Posterior vena cava (tissue), 2 donors: ENCODE measurements at places on chromosomes 1 and 21. TPM values are rescaled to one million over a fixed set of nuclear protein-coding genes. Genes with fewer than 3 reads are reported as not detected.
A peak's percentile ranks its signal among the peaks of the same experiment; 100 is the strongest.

- peak; percentile 75 for DNase-seq
Observed at GRCh38 chr21:45615145-45615711, 28.3 kb upstream of the PCBP3 start.

DNA sequence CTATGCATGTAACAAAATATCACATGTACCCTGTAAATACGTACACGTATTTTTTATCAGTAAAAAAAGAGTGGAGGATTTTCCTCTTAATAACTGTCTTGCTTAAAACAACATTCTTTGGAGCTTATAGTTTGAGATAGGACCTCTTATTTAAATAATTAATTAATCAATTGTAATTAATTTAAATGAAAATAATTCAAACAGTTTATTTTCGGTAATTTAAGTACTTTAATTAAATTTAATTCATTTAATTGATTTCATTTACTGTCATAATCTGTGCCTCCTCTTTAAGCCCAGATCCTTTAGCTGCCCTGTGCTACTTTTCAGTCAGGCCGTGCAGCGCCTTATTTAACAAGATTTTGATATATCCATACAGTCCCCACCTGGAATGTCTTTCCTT lies 427.0 kb downstream of the HLX start:
- no peak for DNase-seq

DNA sequence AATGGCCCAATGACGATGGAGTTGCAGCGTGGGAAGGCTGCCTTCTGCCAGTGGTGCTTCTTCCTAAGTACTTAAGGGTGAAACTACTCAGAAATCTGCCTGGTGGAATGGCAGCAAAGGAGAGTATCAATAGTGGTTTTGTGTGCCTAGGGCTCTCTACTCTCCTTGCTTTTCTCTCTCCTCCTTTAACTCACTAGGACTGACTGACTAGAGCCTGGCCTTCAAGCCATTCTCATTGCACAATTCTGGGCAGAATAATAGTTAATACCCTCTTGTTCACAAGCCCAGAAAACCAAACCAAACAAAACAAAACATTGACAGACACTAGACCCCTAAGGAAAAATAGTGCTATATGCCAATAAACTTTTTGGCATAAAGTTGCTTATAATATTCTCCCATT lies 171.2 kb upstream of the PTGFR start:
- DNase-seq: no peak

GRCh38 chr1:71270394-71270915 lies 189.6 kb upstream of the ZRANB2 start:
- no peak for DNase-seq

DNA sequence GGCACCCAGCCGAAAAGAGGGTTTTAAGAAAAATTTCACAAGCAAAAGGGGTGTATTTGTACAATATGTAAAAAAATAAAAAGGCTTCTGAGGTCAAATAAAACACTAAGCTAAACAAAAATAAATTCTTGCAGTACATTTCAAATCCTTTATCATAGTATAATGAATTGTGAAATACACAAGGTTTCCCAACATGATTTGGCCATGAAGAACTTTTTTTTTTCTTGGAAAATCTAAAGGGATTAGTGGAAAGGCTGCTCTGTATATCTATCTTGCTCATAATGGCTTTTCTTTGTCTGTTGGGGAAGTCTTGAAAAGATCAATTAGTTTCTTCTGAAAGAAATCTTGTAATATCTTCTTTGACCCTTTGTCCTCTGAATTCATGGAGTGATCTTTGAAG lies 593.4 kb downstream of the PLPP3 start:
- no peak for DNase-seq

GRCh38 chr1:34278211-34278610 lies 101.5 kb downstream of the C1orf94 start:
- DNase-seq: no peak

GRCh38 chr1:40389871-40390560 lies 16.5 kb downstream of the SMAP2 start:
- no peak for DNase-seq

GRCh38 chr1:201937624-201938213 lies 8.6 kb downstream of the LMOD1 start:
- no peak for DNase-seq

DNA sequence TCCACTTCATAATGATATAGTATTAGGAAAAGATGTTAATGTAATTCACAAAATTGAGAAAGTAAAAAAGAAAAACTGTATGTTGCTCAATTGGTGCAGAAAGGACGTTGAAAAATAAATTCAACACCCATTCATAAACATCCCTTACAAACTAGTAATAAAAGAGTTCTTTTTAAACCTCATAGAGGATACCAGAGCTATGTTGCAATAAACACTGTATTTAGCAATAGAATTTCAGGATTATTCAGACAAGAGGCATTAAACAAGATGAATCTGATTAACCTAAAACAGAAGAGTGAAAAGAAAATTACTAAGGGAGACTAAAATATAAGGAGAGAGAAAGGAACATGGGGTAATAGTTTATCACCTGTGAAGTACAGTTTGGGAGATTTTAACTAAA lies 154.8 kb downstream of the NTPCR start:
- DNase-seq: no peak

GRCh38 chr21:26067836-26068594 lies 102.6 kb downstream of the APP start:
- DNase-seq: no peak

GRCh38 chr1:44489481-44489880 lies 84.4 kb downstream of the RNF220 start:
- no peak for DNase-seq

DNA sequence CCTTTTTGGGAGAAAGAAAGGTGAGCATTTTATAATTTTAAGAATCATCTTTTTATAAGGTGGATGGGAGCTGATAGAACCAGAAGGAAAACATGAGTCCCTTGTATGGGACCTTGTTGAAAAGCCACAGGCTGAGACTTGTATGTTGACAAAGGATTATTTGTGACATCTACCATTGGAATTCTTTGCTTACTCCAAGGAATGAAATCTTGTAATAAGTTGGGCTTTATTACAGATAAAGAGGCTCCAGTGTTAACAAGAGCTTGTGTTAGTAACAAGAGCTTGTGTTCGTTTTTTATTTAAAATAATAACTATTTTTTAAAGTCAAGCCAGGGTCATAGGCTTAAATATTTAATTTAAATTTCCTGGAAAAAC lies 201.1 kb upstream of the CHRM3 start:
- DNase-seq: no peak

- no peak for DNase-seq
Observed at GRCh38 chr1:68644504-68644903, 147.6 kb upstream of the DEPDC1 start.

DNA sequence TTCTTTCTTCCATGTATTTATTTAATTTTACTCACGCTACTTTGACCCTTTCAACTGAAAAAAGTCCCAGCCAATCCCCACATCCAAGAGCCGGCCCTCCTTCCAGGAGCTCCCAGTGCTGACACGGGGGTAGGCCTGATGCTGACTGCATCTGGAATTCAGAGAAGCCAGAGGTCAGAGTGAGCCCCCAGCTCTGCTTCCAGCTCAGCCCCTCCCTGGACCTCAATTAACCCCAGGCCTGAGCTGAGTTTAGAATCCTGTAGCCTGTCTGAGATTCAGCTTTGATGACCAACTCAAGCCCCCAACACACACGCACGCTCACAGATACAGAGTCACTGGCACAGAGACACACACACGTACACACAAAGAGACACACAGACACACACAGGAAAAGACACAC lies 247.9 kb downstream of the NPHP4 start:
- DNase-seq: peak; percentile 56

GRCh38 chr1:116329524-116330341 lies 43.3 kb upstream of the ATP1A1 start:
- no peak for DNase-seq

DNA sequence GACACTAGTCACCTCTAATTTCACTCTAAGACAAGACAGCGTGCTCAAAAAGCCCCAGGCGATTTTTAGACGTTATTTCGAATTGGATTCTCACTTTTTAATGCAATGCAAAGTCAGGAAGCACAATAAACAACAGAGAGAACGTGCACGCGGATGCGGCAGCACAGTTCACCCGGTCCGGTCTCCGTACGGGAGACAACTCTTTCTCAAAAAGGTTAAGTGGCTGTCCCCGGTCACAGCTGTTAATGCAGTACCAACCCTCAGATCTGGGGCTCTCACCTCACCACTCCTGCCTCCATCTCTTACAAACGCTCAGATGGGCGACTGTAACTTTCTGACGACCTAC lies 1.2 kb downstream of the HP1BP3 start:
- DNase-seq: no peak

GRCh38 chr1:162070094-162070748 lies 730 bp downstream of the NOS1AP start:
- no peak for DNase-seq

DNA sequence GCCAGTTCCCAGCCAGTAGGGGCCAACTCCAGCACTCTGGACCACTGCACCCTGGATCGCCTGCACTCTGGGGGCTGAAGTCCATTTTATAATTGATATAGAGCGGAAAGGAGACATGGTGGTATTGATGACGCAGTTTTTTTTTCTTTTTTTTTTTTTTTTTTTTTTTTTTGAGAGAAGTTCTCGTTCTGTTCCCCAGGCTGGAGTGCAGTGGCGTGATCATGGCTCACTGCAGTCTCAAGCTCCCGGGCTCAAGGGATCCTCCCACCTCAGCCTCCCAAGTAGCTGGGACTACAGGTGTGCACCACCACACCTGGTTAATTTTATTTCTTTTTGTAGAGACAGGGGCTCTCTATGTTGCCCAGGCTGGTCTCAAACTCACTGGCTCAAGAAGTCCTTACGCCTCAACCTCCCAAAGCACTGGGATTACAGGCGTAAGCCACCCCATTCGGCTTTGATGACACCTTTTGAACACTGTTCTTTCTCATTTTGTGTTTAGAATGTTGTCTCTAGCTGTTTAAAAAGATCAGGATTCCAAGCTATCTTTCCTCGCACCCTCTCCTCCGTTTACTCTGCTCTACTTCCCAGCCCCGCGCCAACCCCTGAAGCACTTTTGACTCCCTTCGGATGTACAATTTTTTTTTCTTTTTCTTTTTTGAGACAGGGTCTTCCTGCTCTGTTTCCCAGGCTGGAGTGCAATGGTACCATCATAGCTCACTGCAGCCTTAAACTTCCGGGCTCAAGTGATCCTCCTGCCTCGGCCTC lies 960 bp downstream of the MX2 start:
- no peak for DNase-seq

GRCh38 chr1:46203738-46204405 lies 738 bp downstream of the LURAP1 start:
- peak; percentile 9 for DNase-seq

GRCh38 chr1:77424236-77424635 lies 142.4 kb downstream of the AK5 start:
- no peak for DNase-seq

DNA sequence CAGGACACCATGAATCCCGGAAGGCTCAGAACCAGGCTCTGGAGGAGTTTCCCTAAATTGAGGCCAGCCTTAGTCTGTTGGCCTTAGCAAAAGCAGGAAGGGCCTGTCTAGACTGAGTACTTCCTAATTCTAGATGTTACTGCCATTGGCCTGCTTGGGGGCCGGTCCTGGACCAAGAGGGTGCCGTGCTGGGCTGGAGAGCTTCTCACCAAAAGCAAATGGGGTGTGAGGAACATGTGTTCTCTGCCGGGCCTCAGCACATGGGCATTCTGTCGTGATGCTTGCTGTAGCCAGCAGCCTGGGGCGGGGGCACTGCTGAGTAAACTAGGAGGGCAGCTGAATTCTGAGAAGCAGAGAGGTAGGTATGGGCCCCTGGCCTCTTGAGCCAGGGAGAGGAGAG lies 35.7 kb upstream of the MAN1C1 start:
- no peak for DNase-seq

DNA sequence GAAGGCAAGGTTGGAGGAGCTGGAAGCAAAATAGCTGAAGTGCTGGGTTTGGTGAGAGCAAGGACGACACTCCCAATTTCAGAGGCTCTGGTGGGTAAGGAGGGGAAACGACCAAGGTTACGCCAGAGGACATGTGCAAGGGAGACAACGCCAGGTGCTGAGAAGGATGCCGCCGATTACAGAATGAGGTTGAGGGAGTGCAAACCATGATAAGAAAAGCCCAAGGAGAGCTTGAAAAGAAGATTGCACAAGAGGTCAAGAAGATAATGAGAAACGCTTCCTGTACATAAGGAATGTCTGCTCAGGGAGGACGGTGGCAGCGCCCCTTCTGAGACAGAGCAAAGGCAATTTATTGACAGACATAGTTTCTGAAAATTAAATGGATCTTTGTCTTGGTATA lies 382.0 kb upstream of the PROX1 start:
- DNase-seq: no peak

- no peak for DNase-seq
Observed at GRCh38 chr1:93839753-93840152, 39.3 kb downstream of the DNTTIP2 start.

DNA sequence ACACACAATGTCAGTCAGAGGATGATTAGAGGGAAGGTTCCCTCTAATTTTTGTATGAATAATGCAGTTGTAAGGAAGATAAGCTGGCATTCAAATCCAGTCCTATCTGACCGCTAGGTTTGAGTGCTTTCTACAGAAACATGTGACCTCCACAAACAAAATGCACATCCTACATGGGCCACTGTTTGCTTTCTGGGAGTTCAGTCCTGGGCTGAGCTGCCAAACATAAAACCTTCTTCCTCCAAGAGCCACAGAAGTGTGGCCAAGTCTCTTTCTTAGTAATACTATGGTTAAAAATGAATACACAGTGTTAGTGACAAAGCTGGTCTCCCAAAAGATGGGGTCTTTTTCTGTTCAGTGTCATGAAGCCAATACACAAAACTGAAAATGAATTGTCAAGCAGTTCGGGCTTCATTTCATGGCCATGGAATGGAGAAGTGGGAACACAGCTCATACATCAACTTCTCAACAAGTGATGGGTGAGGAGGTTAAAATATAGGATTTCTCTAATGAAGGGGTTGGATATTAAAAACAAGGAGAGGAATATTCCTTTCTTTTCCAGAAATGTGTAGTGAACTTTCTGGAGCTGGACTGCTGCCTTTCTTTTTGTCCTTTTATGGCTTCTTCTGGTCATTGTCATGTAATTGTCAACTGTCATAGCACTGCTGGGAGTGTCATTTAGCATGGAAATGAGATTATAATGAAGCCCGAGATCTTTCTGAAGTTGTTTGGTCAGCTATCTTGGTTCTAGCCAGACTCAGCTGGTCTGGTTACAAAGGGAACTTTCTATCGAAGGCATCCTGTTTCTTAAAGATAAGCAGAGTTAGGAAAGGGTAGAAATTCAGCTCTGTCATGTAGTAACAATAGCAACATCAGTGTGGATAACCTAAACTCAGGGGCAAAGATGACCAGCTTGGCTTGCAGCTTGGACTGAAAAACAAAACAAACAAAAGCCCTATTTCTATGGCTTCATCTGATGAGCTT lies 135.1 kb downstream of the CHD1L start:
- DNase-seq: no peak

The GRIK1 gene
- 0.14 TPM for total RNA-seq

The BRINP2 gene
- total RNA-seq: 0.19 TPM

The CRNN gene
- total RNA-seq: not detected

The CHIA gene
- total RNA-seq: not detected

The PDC gene
- not detected for total RNA-seq

The FNDC5 gene
- total RNA-seq: 5.0 TPM

The OR2T11 gene
- total RNA-seq: not detected

The FCMR gene
- total RNA-seq: 3.3 TPM

The PTAFR gene
- 5.9 TPM for total RNA-seq

The PLPP3 gene
- total RNA-seq: 173 TPM

The SYT6 gene
- total RNA-seq: 0.10 TPM

The CDC42 gene
- total RNA-seq: 262 TPM

The CFAP298 gene
- total RNA-seq: 19.8 TPM
